ENCODE measurements at places on chromosomes 11 and 22.

DNA sequence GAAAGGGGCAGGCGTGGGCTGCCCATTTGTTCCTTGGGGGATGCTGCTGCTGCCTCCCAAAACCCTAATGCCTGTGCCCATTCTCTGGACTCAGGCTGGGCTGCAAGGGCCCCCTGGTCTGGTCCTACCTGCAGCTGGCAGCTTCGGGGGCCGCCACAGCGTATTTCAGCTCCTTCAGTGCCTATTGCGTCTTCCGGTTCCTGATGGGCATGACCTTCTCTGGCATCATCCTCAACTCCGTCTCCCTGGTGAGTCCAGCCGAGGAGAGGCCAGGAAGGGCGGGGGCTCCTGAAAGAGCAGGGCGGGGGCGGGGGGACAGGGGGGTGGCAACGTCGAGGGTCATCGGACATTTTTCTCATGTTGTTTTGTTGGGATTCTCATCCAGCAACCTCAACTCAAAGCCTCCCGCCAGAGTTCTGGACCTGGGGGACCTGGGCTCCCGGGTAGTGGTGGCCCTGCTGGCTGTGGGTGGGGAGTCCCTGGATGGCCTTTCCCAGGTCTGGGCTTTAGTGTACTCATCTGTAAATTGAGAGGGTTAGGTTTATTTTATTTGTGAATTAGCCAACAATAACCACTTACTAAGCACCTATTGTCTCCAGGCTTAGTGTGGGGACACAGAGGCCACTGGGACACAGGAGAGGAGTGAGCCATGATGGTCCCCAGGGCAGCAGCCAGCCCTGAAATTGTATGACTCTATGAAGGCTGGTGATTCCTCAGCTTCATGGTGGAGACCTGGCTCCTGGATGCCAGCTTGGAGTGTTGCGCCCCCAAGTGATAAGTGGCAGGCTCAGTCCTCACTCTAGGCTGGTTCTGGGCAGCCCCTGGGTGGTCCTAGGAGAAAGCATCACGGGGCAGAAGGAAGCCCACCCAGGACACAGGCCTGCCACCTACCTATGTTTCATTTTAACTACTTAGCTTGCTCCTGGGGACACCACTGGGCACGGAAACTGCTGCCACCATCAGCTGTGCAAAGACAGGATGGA is 36.0 kb downstream of the CAPN1 start:
- no peaks in the 10 kb centered on the region for H3K27me3 ChIP-seq
- DNase-seq = no peak
- no peak overlapping the region for H3K27ac ChIP-seq
- peaks cover 18% of the 10 kb centered on the region for H3K4me1 ChIP-seq
- H3K4me3 ChIP-seq = no peak overlapping the region

DNA sequence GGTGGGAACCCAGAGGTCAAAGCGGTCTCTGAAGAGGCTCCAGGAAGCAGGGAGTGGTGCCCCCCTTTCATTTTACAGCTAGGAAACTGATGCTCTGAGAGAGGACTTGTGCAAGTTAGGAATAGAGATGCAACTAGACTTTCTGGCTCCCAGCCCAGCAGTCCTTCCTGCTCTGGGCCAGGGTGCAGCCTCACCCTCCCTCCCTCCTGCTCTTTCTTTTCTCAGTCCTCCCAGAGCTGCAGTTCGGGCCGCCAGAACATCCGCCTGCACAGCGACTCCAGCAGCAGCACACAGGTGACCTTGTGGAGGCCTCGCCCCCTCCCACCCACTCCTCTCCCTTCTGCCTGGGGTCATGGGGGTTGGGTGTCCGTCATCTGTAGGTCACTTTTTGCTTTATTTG is 51.5 kb downstream of the LHFPL7 start:
- peaks cover 11% of the 10 kb centered on the region for H3K27me3 ChIP-seq
- H3K4me1 ChIP-seq = peaks cover 10% of the 10 kb centered on the region
- no peak overlapping the region for H3K27ac ChIP-seq
- H3K4me3 ChIP-seq = peak overlapping the region; percentile 54

- DNase-seq = no peak
- no peak overlapping the region for H3K4me3 ChIP-seq
- peaks cover 40% of the 10 kb centered on the region for H3K4me1 ChIP-seq
Observed at GRCh38 chr22:36349726-36350125, 38.0 kb downstream of the MYH9 start.

- no peaks in the 10 kb centered on the region for H3K4me1 ChIP-seq
- peaks cover 28% of the 10 kb centered on the region for H3K27me3 ChIP-seq
- H3K36me3 ChIP-seq = no peaks in the 10 kb centered on the region
- DNase-seq = no peak
- no peak overlapping the region for H3K4me3 ChIP-seq
Observed at GRCh38 chr11:11324090-11324489, 29.0 kb downstream of the CSNK2A3 start.

DNA sequence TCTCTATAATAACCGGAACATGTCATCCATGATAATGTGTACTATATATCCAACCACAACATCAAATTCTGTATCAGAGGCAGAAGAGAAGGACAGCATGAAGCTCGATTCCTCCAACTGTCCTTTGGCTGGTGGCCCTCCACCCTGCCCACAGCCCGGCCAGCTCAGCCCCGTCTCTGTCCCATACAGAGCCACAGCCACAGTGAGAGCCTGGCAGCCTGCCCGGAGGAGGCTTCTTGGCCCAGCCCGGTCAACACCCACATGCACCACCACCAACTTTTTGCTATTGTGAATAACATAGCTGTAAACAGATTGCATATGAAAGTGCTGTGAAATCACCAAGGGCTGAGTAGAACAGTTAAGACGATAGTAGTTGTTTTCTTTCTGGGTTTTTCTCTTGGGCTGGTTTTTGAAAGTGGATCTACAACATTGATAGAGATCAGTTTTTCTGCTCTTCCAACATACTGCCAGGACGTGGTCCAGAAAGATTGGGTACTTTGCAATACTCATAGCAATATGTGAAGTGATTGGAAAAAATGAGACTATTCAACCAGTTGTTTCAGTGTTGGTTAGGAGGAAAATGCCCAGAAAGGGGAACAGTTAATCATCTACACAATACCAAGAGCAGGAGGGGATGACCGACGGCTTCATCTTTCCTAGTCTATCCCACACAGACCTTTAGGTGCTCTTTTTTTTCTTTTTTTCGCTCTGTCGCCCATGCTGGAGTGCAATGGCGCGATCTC is 6.9 kb upstream of the TUBA8 start:
- H3K4me3 ChIP-seq = no peak overlapping the region
- H3K27ac ChIP-seq = no peak overlapping the region
- H3K27me3 ChIP-seq = no peaks in the 10 kb centered on the region
- DNase-seq = no peak

GRCh38 chr11:34514597-34514996 is 1.0 kb upstream of the ELF5 start:
- peaks cover 15% of the 10 kb centered on the region for H3K27me3 ChIP-seq
- no peak overlapping the region for H3K4me3 ChIP-seq
- H3K27ac ChIP-seq = no peak overlapping the region
- peaks cover 2% of the 10 kb centered on the region for H3K4me1 ChIP-seq
- no peaks in the 10 kb centered on the region for H3K36me3 ChIP-seq

GRCh38 chr11:134138376-134138775 is 69.5 kb downstream of the JAM3 start:
- no peak overlapping the region for H3K27ac ChIP-seq
- DNase-seq = no peak
- no peak overlapping the region for H3K4me3 ChIP-seq
- H3K36me3 ChIP-seq = no peaks in the 10 kb centered on the region
- H3K4me1 ChIP-seq = no peaks in the 10 kb centered on the region
- H3K27me3 ChIP-seq = no peaks in the 10 kb centered on the region

DNA sequence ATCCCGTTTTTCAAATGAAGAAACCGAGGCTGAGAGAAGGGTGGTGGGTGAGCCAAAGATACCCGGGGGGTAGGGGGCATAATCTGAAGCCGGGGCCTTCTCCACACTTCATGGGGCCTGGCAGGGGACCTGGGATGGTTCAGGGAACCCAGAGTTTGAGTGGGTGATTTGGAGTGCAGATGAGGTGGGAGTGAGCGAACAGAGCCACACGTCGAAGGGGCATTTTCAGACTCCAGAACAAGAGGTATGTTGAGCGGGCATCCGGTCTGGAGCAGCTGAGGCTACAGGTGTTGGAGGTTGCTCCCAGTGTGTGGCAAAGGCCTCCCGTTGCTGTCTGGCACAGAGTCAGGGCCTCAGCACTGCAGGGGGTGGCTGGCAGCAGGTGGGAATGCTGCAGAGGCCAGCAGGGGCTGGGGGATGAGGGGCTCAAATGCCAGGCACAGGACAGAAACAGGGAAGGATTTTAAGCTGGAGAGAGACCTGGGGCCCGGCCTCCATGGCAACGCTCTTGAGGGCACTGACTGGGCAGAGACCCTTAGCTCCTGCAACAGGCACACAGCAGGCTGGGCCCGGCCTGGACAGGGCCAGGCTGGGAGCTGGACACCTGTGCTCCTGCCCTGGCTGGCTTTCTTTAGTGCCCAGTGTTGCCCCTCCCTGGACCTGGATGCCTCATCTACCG is 46.2 kb downstream of the WNT11 start:
- no peak overlapping the region for H3K4me3 ChIP-seq
- peaks cover 52% of the 10 kb centered on the region for H3K27me3 ChIP-seq
- peaks cover 20% of the 10 kb centered on the region for H3K4me1 ChIP-seq
- no peaks in the 10 kb centered on the region for H3K36me3 ChIP-seq
- DNase-seq = no peak
- H3K27ac ChIP-seq = no peak overlapping the region

DNA sequence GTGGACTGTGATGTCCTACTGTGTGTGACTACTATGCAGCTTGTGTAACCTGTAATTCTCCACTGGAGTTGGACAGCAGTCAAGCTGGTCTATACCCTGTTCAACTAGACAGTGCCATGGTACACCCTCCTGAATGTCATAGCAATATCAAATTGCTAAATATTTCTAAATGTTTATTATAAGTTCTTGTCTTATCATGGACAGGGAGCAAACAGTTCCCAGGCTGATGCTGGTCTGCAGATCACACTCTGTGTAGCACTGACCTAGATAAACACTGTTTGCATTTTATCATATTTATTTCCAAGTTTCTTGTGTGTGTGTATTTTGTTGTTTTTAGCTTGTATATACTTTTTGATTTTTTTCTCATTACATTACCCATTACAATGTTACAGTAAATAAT is 22.0 kb downstream of the PARVA start:
- peaks cover 19% of the 10 kb centered on the region for H3K4me1 ChIP-seq
- no peaks in the 10 kb centered on the region for H3K27me3 ChIP-seq
- peaks cover 13% of the 10 kb centered on the region for H3K36me3 ChIP-seq
- no peak overlapping the region for H3K4me3 ChIP-seq
- DNase-seq = no peak
- no peak overlapping the region for H3K27ac ChIP-seq

DNA sequence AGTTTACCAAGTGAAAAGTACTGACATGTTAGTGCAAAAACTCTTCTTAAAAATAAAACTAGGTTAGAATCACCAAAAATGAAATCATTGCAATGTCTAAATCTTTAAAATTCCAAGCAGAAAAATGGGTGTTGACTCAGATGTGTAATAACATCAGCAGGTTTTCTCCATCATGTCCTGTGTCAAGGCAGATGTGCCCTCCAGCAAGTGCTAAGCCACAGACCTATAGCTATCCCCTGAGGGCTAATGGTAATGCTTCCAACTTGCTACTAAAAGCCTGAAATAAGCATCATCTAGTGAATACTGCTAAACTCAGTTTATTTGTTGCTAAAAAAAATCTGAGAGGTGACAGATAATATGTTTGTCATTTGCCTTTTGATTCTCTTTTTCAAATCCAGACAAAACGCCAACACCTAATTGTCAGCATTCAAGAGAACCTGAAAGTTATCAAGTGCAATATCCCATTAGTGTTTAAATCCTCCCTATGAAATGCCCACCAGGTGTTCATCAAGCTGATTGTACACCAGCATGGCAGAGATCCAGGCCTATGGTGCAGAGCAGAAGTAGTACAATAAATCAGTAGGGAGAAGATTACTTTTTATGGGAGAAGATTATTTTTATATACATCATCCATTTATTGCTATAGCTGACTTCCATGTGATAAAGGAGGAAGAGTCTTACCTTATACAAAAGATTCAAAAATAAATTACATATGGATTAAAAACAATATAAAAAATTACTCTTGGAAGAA is 55.1 kb upstream of the SYT9 start:
- no peak overlapping the region for H3K27ac ChIP-seq
- no peaks in the 10 kb centered on the region for H3K27me3 ChIP-seq
- no peak for DNase-seq
- no peaks in the 10 kb centered on the region for H3K4me1 ChIP-seq
- H3K4me3 ChIP-seq = no peak overlapping the region

- DNase-seq = no peak
- H3K27me3 ChIP-seq = no peaks in the 10 kb centered on the region
- H3K4me3 ChIP-seq = no peak overlapping the region
- H3K36me3 ChIP-seq = no peaks in the 10 kb centered on the region
Observed at GRCh38 chr22:25940479-25940878, 198.5 kb downstream of the MYO18B start.

GRCh38 chr11:131254254-131254653 is 116.2 kb upstream of the NTM start:
- no peak for DNase-seq
- no peak overlapping the region for H3K4me3 ChIP-seq
- H3K27ac ChIP-seq = no peak overlapping the region
- no peaks in the 10 kb centered on the region for H3K36me3 ChIP-seq
- no peaks in the 10 kb centered on the region for H3K27me3 ChIP-seq

DNA sequence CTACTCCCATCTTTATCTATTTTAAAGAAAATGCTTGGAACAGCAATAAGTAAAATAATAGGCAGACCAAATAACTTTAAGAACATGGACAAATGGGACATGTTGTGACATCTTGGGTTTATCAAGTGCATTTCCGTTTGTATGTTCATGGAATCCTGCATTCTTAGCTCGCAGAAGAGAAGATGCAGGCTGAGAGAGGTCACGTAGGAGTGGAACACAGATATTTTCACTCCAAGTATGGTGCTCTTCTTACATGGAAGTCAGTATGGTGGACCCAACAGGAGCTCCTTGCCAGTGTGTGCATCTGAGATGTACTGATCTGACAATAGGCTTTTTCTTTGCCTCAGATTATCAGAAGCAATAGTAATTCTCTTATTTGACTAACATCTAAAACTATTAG is 1.7 kb downstream of the E2F8 start:
- H3K27me3 ChIP-seq = peaks cover 20% of the 10 kb centered on the region
- H3K27ac ChIP-seq = no peak overlapping the region
- no peaks in the 10 kb centered on the region for H3K36me3 ChIP-seq

- no peaks in the 10 kb centered on the region for H3K27me3 ChIP-seq
- H3K4me3 ChIP-seq = peak overlapping the region; percentile 91
- peak; percentile 73 for DNase-seq
- H3K4me1 ChIP-seq = peaks cover 1% of the 10 kb centered on the region
- H3K36me3 ChIP-seq = peaks cover 57% of the 10 kb centered on the region
- peak overlapping the region; percentile 58 for H3K27ac ChIP-seq
Observed at GRCh38 chr11:14500181-14500651, 605 bp upstream of the COPB1 start.

All from mesenchymal stem cell (in vitro differentiated cells and primary cell).